ENCODE measurements at places on chromosomes 3 and 15.

DNA sequence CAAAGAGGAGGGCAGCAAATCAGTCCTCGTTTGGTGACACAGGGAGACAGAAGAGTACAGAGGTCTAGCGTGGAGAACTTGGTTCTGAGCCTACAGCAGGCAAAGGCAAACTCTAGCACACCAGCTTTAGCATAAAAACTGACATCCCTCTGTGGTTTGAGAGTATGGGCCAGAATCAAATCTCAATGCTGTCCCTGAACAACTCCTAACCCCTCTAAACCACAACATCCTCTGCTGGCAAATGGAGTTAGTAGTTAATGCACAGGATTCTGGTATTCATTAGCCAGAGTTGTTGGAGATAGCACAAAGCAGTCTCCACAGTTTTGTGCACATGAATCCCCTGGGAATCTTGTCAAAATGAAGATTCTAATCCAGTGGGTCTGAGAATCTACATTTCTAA is 315.8 kb downstream of the NTRK3 start:
- H3K27me3 ChIP-seq, result peaks cover 22% of the 10 kb centered on the region
- H3K27ac ChIP-seq, result no peak overlapping the region
- H3K4me3 ChIP-seq, result no peak overlapping the region
- no peaks in the 10 kb centered on the region for H3K4me1 ChIP-seq

- H3K27me3 ChIP-seq, result no peaks in the 10 kb centered on the region
- H3K4me1 ChIP-seq, result no peaks in the 10 kb centered on the region
- H3K4me3 ChIP-seq, result no peak overlapping the region
- H3K27ac ChIP-seq, result no peak overlapping the region
Measured at GRCh38 chr3:131701153-131701770, 198.5 kb upstream of the MRPL3 start.

- no peaks in the 10 kb centered on the region for H3K36me3 ChIP-seq
- DNase-seq, result no peak
- H3K4me1 ChIP-seq, result no peaks in the 10 kb centered on the region
- no peak overlapping the region for H3K27ac ChIP-seq
Measured at GRCh38 chr3:40961104-40961857, 238.0 kb upstream of the CTNNB1 start.

DNA sequence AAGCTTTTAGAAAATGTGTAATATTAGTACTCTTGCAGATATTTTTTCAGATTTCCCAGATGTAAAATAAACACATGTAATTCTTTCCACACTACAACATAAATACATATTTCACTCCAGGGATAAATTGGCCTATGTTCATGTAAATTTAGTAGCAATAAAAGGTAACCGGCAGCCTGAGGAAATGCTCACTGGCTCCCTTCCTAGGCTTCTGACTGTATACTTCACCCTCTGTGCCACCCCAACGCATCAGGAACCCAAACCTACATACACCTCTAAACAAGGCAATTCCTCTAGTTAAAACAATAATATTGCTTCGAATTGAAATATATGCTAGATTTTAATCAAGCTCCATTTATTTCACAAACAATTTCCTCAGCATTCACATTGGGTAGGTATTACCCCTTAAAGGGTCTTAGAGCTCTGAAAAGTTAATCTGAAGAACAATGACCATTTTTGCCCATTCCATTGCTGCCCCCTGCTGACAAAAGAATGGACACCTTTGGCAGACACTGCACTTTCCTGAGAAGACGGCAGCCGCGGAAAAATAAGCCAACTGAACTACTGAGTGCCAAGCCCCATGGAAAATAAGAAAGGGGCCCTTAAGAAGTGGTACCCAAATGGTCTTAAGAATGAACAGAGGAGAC is 212.5 kb downstream of the OSBPL10 start:
- no peaks in the 10 kb centered on the region for H3K27me3 ChIP-seq
- H3K36me3 ChIP-seq, result no peaks in the 10 kb centered on the region
- H3K4me1 ChIP-seq, result peaks cover 8% of the 10 kb centered on the region
- DNase-seq, result no peak

- peaks cover 30% of the 10 kb centered on the region for H3K36me3 ChIP-seq
- no peak overlapping the region for H3K4me3 ChIP-seq
- no peak overlapping the region for H3K27ac ChIP-seq
- no peak for DNase-seq
- no peaks in the 10 kb centered on the region for H3K27me3 ChIP-seq
Measured at GRCh38 chr15:67558502-67558901, 16.0 kb downstream of the MAP2K5 start.

DNA sequence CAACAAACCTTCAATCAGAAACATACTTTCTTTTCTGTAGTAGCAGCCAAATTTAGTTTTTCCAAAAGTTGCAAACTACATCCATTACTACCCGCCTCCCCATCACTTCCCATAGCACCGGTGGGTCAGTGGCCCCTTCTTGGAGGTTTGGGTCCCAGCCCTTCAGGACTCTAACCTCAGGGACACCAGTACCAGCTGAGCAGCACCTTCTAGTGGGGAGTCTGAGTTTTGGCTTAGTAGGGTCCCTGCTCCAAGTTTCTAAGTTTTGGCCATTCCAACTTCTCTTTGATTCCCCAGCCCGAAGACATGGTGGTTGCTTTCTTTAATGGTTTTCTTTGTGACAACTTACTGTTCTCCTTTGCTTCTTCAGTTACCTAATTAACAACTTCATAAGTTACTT is 160.6 kb downstream of the ECT2 start:
- DNase-seq, result no peak
- H3K27ac ChIP-seq, result no peak overlapping the region
- peaks cover 9% of the 10 kb centered on the region for H3K27me3 ChIP-seq
- H3K36me3 ChIP-seq, result no peaks in the 10 kb centered on the region
- no peak overlapping the region for H3K4me3 ChIP-seq
- no peaks in the 10 kb centered on the region for H3K4me1 ChIP-seq

GRCh38 chr3:176262071-176262470 is 935.2 kb downstream of the TBL1XR1 start:
- no peak for DNase-seq
- no peak overlapping the region for H3K4me3 ChIP-seq
- no peak overlapping the region for H3K27ac ChIP-seq
- H3K4me1 ChIP-seq, result no peaks in the 10 kb centered on the region

Data from RWPE2 (cell line).